ENCODE measurements at places on chromosomes 13 and 19.

DNA sequence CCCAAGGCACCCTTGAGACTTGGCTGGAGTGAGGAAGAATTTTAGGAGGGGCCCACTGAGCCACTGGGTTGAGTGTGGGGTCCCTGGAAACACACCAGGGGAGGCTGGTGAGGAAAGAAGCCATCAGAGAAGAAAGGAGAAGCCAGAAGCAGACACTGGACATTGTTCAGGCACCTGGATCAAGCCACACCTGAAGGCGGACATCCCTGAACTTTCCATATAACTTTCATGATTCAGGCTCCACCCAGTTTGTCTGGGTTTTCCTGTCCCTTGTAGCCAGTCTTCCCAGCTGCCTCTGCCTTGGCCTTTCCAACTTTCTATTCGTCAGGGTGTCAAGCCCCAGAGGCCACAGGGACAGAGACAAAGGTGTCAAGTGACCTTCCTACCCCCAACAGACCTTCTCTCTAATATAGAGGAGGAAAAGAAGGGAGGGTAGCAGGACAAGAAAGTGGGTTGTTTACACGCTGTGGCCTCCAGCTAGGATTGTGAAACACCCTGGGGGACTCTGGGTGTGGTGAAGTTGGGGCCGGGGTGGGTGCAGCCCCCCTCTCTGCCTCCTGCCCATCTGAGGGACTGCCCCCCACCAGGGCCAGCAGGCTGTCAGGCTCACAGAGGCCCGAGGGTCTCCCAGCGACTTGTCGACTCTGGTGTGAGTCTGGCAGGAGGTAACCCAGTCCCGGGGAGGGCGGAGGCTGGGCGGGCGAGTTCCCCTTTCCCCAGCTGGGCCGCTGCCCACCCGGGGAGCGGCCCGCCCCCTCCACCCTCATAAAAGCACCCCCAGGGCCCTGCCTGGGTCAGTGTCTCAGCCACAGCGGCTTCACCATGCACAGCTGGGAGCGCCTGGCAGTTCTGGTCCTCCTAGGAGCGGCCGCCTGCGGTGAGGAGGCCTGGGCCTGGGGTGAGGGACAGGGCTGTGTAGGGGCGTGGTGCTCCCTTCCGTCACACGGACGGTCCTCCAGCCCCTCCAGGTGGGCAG lies at the start of gene CFD:
TSS of gene CFD (plus strand) at position 797 of the 976 bp plus-strand sequence. CDS start at position 823, 26 bp downstream.
- no peak for DNase-seq

DNA sequence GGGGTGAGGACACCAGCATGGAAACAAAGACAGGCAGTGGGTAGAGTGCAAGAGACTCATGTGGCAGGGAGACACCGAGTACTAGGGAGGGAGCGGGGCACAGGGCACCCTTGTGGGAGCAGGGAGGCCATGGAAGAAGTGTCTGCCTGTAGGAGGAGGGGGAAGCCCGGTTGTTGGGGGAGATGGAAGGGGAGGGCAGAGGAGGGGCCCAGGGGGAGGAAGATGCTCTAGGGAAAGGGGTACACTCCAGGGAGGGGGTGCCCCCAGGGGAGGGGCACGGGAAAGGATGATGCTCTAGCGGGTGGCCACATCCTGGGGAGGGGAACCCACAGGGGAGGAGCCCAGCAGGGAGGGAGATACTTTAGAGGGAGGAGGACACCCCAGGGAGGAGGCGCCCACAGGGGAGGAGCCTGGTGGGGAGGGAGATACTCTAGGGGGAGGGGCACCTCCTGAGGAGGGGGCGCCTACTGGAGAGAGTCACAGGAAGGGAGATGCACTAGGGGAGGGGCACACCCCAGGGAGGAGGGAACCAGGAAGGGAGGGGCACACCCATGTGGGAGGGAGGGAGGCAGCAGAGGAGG lies 24.9 kb downstream of the CPAMD8 start:
- no peak for DNase-seq

- DNase-seq: no peak
Observed at GRCh38 chr13:80039000-80039399, 301.9 kb downstream of the SPRY2 start.

DNA sequence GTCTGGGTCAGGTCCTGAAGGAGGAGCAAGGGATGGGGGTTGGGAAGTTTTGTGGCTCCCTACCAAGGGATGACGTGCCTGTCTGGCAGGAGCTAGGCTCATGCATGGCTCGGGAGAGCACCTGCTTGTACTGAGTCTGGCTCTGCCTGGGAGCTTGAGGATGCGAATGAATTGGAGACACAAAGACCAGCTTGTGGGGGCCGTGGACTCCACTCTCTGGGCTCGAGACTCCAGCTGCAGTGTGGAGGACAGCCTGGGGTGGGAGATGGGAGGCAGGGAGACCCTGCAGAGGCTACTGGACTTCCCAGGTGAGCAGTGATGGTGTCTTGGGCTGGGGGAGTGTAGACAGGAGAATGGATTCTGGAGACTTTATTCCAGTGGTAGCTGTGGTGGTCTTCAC lies 15.2 kb upstream of the URI1 start:
- no peak for DNase-seq

- DNase-seq: no peak
Observed at GRCh38 chr13:41765813-41766212, 195.1 kb downstream of the VWA8 start.

Measured in stimulated activated CD4-positive, alpha-beta T cell treated with anti-CD3 and anti-CD28 coated beads, Interleukin-1b, Interleukin-23, amount 100 ng/mL, for 1 hour (primary cell).